Astrocyte of the spinal cord (primary cell): ENCODE measurements at places on chromosomes 6 and 20.
A peak's percentile ranks its signal among the peaks of the same experiment; 100 is the strongest.

GRCh38 chr6:3426927-3427686 lies 29.7 kb downstream of the SLC22A23 start:
- DNase-seq, result no peak

DNA sequence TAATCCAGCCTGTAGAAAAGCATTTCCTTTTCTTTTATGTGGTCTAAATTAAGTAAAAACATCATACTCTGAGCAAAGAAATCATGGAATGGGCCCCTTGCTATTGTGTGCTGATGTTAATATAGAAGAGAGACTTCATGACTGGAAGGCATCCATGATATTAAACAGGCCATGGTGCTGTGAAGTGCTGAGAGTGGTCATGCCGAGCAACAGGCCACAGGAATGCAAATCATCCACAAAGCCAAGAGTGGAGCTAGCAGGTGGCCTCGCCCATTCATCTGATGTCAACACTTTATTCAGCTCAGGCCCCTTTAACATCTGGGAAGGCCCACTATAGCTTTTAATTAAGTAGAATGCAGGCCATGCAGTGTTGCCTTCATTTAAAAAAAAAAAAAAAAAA lies 115.2 kb upstream of the HMGCLL1 start:
- DNase-seq, result peak; percentile 94

DNA sequence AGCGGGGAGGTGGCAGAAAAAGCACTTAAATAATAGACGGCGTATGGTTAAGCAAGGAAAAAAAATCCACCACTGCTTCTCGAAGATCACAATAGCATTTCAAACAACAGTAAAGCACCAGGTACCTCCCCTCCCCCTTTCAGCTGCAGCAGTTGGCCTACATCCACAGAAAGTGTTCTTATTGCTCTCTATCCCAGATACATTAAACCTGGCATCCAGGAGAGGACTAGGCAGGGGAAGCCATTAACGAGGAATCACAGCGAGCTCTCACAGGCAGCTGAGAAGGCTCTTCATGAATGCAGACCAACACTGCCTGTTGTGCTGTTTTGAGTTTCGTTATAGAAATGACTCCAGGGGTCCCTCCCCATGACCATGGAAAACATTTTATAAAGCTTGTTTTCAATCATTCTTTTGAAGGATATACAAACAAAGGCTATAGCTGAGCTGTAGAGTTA lies 11.8 kb downstream of the FYN start:
- no peak for DNase-seq

GRCh38 chr20:59318803-59319202 lies 18.4 kb downstream of the EDN3 start:
- DNase-seq, result no peak

- DNase-seq, result no peak
These were observed 58.7 kb downstream of the INSM1 start for GRCh38 chr20:20426655-20426907.

DNA sequence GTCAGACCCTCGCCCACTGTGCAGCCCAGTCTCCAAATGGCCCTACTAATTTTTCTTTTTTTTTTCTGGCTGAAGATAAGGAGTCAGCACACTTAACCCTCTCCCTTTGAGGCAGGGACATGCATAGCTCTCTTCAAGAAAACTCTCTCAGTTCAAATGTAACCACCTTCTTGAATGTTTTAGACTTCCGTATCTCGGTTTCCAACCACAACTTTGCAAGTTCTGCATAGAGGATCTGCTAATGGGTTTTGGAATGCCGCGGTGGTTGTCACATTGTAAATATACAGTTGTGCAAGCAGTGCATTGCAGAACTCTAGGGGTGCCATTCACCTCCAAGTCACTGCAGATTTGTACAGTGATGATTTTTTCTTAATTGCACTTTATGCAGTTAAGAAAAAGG lies 59.4 kb upstream of the SLC35B3 start:
- DNase-seq, result no peak

GRCh38 chr6:103516336-103516735 lies 1343.4 kb downstream of the HACE1 start:
- DNase-seq, result no peak

DNA sequence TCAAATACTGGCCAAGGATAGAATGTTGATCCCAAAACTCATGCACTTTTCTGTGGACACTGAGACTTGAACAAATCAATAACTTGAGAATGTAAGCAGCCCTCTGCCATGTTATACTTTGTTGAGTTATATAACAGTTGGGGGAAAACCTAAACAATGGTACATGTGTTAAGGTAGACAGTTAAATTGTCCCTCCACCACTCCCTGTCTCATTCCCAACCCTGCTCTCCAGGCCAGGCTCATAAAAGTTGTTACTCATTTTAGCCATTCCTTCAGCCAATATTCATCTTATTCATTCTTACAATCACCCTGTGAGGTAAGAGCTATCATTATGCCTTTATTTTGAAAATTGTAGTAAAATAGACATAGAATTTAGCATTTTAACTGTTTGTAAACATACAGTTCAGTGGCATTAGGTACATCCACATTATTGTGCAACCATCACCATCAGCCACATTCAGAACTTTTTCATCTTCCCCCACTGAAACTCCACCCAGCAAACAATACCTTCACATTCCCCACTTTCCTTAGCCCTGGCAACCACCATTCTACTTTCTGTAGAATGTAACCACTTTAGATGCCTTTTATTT lies 38.2 kb upstream of the IER3 start:
- DNase-seq, result peak; percentile 63

DNA sequence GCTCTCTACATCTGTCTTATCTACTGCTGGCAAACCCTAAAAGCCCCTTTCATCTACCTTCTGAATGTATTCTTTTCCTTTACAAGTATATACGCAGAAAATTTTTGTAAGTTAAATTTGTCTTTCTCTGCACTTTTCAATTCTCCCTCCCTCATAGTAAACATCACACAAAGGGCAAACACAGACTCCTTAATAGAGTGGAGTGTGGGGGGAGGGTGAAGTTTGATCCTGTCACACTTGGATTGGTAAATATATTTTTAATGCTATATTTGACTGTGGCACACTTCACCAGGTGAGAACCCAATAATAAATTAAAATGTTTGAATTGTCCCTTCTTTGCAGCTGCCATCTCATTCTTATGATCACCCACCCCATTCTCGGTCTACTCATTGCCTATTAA lies 33.2 kb upstream of the PAQR8 start:
- no peak for DNase-seq

GRCh38 chr6:26554697-26555504 lies 16.7 kb downstream of the HMGN4 start:
- DNase-seq, result peak; percentile 80

- DNase-seq, result no peak
These were observed 40.6 kb upstream of the NFATC2 start for GRCh38 chr20:51583073-51583472.

- peak; percentile 69 for DNase-seq
These were observed 9.4 kb upstream of the PYGB start for GRCh38 chr20:25238319-25239037.

GRCh38 chr6:52647199-52647598 lies 23.7 kb upstream of the TMEM14A start:
- no peak for DNase-seq

DNA sequence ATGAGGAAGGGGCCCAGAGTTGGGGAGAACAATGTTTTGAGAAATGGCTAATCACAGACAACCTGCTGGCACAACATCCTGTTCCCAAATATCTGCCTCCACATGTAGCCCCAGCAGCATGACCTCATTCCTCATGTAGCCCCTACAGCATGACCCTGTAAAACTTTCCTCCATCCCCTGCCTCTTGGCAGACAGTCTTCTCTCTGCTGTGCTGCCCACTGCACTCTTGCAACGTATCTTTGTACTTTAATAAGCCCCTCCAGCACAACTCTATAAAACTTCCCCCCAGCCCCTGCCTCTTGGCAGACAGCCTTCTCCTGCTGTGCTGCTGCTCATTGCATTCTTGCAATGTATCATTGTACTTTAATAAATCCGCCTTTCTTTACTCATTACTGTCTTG lies 278.8 kb downstream of the HDGFL1 start:
- peak; percentile 77 for DNase-seq

GRCh38 chr6:2129182-2129621 lies 116.2 kb downstream of the GMDS start:
- DNase-seq, result peak; percentile 34

DNA sequence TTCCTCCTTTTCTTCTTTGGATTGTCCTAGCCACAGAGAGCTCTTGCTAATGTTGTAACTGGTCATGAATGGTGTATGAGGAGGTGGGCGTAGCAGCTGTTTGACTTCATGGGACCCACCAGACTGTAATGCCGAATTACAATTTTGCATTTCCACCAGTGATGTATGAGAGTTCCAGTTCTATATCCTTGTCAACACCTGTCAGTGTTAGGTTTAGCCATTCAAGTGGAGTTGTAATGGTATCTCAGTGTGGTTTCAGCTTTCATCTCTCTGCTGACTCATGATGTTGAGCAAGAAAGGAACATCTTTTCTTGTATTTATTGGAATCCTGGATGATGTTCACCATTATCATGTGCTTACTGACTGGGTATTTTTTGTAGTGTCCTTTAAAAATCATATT lies 5.1 kb downstream of the IGF2R start:
- peak; percentile 66 for DNase-seq

DNA sequence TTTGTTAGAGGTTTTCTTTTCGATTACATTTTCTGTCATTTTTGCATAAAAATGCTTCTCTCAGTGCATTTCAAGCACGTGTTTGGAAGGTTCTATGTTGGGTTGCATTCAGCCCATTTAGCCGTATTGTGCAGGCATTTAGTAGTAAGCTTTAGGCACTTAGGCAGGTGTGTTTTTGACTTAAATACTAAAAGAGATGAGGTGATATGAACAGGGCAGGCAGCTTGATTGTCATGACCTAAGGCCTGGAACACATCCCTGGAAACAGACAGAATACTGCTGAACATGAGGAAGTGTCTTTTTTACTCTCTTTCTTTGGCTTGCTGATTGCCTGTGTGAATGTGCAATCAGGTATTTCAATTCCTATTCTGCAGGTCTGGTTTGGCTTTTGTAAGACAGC lies 610.5 kb upstream of the MAN1A1 start:
- DNase-seq, result no peak

- DNase-seq, result peak; percentile 75
These were observed 271.1 kb upstream of the AGPAT4 start for GRCh38 chr6:161544801-161545480.

DNA sequence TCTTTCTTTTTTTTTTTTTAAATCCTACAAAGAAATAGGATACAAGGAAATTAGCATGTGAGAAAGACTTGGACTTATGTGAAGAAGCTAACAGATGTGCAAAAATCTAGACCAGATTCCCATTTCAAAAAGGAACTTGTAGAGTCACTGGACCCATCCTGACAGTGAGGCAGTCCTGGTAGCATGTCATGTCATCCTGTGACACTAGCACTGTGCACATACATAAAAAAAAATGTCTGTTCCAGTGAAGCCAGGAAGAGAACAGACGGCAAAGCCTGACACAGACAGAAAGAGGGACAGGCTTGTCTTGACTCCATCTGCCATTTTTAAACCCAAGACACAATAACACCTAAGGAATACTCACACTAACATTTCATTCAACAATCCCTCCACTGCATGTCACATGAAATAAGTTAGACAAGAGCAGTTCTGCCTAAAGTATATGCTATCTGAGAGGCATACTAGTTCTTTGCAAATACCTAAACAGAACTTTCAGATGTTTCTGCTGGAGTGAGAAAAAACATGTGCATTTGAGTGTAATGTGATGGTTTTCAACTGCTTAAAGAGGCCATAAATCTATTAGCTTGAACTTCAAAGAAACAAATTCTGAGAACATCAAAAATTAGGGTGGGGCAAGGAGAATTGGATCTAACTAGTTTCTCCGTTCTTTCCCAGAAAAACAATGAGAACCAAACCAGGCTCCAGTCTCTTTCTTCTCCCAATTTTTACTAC lies 159.6 kb downstream of the BACH2 start:
- DNase-seq, result no peak

GRCh38 chr20:45981261-45981660 lies 9.3 kb upstream of the ZNF335 start:
- no peak for DNase-seq

DNA sequence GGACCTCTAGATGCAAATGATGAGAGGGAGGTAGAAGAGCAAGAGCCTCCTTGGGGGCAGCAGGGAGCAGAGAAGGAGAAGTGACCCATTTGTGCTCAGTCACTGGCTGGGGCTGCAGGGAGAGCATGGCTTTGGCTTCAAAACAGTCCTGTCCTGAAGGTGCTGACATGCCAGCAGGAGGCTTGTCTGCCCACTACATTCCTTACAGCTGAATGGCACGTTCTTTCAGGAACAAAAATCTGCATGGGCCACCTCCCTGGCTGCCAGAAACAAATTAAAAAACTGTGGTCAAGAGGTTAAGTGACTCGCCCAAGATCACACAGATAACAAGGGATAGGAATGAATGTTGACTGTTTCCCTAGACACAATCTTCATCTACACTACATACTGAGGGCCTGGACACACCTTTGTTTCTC lies 188.8 kb downstream of the HIVEP2 start:
- peak; percentile 35 for DNase-seq

- no peak for DNase-seq
These were observed 16.5 kb downstream of the DUSP22 start for GRCh38 chr6:308768-309167.

- no peak for DNase-seq
These were observed 153.6 kb downstream of the SYCP2 start for GRCh38 chr20:59779656-59780380.

GRCh38 chr6:163338671-163339405 lies 75.7 kb upstream of the QKI start:
- DNase-seq, result peak; percentile 92

DNA sequence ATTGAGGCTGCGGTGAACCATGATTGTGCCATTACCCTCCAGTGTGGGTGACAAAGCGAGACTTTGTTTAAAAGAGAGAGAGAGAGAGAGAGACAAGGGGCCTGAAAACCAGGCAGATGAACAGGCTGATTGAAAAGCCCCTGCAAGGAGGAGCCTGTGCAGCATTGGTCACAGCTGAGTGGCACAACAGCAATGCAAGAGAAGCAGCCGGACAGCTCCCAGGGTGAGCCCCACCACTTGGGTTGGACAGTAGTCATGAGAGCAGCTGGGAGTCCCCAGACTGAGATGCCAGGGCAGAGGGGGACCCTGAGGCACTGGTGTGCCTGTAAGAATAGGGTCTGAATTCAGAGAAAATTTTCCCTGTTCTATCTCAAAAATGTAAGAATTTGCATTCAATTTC lies 10.2 kb downstream of the DNPH1 start:
- DNase-seq, result no peak

GRCh38 chr20:10857352-10858070 lies 183.7 kb upstream of the JAG1 start:
- DNase-seq, result peak; percentile 83

DNA sequence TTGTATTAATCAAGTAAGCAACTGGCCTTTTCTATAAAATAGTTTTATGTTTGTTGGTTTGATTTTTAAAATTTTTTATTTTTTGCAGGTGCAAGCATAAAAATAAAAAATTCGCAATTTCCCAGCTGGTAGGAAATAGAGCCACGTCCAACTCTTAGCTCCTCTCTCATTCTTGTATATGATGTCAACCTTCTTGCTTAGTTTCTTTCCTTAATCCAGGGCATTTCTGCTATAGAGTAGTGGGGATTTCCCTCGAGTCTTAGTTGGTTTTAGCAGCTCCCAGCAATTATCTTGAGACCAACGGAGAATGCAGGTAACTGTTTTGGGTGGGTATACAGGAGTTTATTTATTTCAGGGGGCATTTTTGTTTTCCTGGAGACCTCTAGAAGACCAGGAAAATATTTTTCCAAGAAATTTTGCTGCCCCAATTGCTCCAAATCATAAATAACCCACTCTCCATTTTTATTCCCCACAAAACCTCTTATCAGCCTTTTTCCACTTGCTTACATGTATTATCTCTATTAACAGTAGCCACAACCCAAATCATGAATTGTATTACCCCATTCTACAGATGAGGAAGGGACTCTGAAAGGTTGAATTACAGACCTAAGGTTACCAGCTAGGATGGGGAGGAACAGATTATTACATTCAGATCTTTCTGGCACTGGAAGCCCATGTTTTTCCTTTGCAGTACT lies 18.4 kb downstream of the PHACTR2 start:
- DNase-seq, result no peak
